Activated CD4-positive, alpha-beta T cell treated with anti-CD3 and anti-CD28 coated beads, Interleukin-2, amount 50 U/mL, for 48 hours (primary cell): ENCODE measurements at places on chromosomes 1 and 21.

DNA sequence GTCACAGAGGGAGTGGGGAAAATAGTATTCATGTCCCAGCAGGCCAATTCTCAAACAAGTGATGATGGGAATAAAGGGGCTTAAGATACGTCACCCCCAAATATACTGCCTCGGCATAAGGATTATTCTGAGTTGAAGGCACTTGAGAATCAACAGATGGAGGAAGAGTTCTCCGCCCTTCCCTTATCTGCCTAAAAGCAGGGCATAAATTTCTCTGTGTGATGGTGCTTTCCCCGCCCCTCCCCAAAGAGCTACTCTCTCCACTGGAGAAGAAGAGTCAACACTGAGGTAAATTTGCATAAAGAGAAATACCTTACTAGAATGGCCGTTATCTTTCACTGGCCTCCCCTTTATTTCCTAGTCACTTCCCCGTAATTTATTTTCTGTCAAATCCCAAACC, 18.7 kb downstream of the BECN2 start:
- DNase-seq = no peak

- peak; percentile 50 for DNase-seq
These were observed 29.4 kb upstream of the TRIM17 start for GRCh38 chr1:228445843-228446650.

GRCh38 chr1:24902471-24902891, 27.6 kb downstream of the RUNX3 start:
- DNase-seq = no peak

DNA sequence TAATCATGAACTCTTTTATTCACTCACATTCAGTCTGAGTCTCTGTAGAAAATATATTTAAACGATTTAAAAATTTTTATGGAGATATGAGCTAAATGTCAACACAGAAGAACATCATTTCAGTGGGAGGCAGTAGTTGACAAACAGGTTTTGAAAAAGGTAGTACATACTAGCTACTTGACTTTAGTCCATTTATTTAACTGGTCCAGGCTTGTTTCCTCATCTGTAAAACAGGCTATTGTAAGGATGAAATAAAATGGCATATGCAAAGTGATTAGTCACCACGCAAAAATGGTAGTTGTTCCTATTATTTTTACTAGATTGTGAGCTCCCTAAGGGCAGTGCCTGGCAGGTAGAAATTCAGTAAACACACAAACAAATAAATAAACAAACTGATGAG, 75.2 kb downstream of the NTPCR start:
- no peak for DNase-seq

DNA sequence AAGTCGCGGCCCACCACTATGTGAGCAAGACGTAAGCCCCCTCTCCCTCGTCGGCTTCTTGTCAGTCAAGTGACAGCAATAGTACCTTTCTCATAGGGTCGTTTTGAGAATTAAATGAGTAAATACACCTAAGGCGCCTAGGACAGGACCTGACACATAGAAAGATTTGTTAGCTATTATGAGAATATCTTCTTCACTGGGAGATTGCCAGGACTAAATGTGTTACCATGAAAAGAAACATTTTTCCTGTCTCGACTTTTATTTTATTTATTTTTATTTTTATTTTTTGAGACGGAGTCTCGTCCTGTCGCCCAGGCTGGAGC, 798 bp downstream of the PMF1 start:
- DNase-seq = no peak

DNA sequence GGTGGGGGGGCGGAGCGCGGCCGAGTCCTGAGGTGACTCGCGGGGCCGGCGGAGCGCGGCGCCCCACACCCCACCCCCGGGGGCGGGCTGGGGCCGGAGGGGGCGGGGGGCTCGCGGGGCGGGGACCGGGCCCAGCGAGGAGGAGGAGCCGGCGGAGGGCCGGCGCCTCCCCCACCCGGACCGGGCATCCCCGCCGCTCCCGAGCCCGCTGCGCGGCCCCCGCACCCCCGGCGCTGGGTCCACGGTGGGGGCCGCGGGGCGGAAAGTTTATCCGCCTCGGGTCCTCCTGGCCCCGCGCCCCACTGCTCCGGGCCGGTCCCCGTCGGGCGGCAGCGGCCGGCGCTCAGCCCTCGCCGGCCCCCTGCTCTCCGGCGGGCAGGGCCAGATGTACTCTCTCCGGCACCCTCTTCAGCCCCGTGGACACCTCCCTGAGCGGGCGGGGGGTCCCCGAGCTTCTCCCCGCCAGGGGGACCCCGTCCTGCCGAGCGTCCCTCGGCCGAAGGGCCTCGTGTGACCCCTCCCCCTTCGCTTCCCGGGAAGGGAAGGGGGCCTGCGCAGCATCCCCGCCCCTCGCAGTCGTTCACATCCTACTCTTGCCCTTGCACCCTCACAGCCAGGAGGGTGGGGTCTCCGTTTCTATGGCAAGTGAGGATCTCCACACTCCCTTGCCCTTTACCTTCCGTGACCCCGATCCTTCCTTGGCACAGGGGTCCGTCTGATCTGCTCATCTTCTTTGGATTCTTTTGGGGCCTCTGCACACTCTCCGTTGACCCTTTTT, 663 bp downstream of the CAMTA1 start:
- DNase-seq = peak; percentile 40
